Kidney tubule cell (primary cell): ENCODE measurements at places on chromosomes 3 and 15.

DNA sequence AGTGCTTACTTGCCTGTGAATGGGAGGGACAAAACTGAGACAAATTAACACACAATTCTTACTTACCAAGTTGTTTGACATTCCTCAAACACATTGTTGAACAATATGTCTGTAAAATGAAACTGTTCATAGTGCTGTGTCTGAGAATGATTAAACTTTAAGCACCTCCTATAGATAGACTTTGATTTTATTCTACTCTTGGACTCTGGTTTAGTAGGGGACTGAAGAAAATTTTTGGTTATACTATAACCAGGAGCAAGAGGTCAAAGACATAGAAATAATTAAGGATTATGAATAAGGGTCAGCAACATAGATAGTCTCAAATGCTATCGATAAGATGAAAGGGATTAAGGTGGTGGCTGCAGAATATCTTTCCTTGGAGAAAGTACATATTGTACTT, 7.9 kb upstream of the MTFMT start:
- DNase-seq: no peak

DNA sequence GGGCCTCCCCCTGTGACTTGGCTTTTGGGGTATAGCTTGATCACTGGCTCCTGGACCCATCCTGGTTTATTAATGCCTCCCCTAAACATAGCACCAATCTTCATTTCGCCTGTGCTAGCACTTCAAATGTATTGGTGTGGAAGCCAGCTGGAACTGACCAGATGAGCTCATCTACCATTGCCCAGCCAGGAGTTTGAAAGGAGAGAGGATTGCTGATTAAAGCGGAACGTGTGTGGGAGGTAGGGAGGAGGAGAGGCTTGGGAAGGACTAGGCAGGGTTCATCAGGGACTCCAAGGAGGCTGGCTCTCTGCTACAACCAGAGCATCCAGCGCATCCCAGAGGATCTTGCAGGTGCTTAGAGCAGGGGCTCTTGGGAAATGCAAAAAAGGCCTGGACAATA, 34.4 kb upstream of the TLE3 start:
- peak; percentile 40 for DNase-seq

DNA sequence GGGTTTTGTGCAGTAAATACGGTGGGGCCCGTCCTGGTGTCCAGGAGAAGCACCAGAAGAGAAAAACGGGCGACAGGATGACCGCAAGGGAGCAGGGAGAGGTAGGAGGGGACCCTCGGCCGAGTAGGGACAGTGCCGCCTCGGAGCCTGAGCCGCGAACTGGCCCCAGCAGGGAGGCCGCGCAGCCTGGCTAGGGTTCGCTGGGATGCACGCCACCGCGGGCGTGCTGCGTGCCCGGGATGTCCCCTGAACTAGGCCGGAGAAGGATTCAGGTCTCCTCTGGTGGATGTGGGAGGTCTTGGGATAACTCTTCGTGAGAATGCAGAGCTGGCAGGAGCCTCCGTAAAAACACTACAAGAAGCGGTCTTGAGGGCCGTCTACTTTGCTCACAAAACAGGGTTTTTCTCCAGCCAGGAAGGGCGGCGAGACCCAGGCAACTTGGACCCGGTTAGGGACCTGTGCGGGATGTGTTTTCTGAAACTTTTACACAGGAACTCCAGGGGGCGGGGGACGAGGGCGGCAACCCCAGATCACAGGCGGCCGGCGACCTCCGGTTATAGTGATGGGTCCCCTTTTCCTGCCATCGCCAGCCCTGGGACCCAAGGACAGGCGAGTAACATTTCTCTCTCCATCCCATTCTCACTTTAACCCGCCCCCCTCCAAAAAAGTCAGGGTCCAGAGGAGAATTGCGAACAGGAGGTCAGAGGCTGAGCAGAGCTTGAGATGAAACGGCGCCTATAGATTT, 35.5 kb downstream of the NR2F2 start:
- no peak for DNase-seq

DNA sequence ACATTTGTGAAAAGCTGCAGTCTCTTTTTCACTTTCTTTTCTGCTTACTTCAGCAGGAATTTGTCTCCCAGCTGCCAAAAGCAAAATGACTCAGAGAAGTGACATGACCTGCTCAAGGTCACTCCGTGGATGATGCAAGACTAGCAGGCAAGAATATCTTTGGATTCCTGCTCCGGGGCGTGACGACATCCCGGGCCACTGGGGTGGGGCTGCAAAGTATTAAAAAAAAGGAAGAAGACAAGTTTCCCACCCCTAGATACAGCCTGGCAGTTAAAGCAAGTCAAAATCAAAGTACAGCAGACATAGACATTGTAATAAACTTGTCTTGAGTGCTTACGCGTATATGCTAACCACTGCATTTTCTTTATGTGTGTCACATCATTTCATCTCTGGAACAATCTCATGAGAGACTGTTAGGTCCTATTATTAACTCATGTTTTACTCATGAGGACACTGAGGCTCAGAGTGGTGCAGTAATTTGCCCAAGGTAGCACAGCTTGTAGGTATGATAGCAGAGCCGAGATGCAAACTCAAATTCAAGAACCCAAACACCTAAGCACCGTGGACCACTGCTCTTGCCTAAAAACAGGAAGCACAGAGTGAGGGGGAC, 485.2 kb upstream of the PROK2 start:
- DNase-seq: peak; percentile 73

GRCh38 chr15:41340189-41340695, 7.6 kb downstream of the NUSAP1 start:
- DNase-seq: peak; percentile 32

DNA sequence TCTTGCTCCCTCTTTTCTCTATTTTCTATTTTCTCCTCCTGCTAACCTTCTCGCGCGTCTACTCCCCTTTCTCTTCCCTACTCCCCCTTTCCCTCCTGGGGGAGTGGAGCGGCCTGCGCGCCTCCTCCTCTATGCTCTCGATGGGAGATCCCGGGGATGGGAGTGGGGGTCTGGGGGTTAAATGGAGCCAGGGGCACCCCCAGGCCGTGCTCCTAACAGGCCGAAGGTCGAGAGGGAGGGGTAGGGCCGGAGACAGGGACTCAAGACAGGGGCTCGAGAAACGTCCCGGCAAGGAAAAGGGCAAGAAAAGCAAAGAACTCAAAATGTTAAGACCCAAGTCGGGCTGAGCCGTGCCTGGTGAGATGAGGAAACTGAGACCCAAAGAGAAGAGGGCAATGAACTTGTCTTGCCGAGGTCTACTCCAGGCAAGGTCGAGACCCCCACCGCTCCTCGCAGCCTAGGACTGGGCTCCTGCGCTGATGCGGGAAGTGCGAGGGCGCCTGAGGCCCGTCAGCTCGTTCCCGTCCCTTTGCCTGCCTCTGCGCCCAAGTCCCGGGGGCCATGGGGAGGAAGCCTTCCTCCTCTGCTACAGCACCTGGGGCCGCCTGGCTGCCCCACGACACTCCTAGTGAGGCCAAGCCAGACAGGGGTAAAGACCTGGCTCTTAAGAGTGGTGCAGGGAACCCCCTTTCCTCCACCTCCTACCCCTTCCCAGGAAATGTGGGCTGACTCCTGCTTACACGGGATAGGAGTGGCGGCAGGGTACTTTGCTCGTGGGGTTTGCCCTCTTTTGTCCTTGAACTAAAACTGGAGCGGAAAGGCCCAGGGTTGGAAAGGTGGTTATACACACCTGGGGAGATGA, 770 bp upstream of the MEGF11 start:
- DNase-seq: no peak

- DNase-seq: no peak
These were observed 20.5 kb downstream of the GALK2 start for GRCh38 chr15:49190586-49190985.

DNA sequence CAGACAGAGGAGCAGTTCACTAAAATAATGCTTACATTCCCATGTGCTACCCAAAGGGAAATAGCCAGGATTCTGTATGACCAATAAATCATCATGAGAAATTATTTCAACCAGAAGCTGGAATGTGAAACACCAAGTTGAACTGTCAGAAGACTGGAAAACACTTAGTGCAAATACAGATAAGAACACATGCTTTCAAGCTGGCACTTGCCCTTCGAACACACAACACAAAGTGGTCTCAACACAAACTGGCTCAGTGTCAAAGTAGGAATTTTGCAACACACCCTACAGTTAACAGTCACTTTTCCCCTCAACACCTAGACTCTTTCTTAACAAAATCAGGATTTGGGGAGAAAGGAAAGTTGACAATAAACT, 1.3 kb downstream of the FSD2 start:
- DNase-seq: no peak

DNA sequence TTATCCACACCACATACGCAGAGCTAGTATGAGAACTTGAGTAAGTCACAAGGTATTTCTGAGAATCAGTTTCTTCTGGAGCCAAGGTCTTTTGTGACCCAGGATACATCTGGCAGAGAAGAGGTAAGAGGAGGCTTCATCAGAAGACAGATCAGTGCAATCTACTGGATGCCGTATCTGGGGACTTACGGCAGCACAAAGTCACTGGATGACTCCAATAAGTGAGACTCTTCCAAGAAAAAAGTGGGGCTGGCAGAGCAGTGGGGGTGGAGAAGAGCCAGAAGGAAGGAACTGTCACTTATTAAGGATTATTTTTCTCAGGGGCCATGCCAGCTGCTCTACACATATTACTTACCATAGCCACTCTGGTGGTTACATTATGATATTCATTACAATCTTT, 31.6 kb upstream of the UBXN7 start:
- DNase-seq: no peak

DNA sequence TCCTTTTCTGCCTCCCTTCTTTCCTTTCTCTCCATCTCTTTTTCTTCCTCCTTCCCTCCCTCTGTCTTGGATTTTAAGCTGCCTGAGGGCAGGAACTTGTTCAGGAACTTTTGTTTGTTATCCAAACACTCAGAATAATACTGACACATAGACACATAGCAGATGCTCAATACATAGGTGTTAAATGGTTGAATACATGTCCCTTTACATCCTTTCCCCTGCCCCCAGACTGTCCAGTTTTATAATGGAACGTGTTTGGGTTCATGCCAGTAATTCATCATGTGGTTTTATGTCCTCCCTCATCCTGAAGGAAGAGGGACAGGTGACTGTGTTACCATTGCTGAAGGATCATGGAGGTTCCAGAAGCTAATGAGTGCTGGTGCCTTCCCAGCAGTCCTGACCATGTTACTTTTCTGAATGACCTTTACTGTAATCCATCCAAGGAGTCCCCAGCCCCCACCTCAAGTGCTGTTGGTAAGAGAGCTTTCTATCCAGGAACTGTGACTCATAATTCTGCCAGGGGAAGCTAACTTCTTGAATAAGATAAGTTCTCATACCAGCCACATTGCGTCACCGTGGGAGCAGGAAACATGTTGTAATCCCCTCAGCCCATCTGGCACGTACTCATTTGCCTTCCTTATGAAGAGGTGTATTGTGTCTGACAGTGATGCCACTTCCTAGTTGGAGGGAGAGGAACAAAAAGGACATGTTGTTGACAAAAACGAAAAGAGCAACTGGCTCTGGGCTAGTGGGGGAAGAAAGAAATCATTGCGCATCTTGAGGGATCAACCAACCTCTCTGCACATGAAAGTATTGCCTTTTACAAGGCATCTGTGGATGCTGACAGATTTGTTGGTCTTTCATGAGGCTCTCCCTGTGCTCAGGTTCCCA, 52.4 kb downstream of the IL1RAP start:
- DNase-seq: peak; percentile 100

DNA sequence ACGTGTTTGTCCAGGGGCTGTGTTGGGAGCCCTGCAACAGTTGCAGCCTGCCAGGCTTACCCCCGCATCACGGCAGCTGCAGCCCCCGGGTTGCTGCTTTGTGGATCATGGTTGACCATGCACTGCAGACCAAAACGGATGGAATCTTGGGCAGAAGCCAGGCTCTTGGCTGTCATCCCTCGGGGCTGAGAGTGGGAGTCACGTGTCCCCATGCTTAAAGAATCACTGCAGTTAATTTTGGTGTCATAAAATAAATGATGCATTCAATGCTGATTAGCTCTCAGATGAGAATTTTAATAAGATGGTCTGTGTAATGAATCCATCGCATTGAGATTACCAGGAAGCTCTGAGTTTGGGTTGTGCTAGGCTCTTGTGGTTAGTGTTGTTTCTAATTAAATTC, 115.6 kb downstream of the CHDH start:
- DNase-seq: peak; percentile 17

- no peak for DNase-seq
These were observed 23.4 kb upstream of the NRG4 start for GRCh38 chr15:76035593-76035992.

DNA sequence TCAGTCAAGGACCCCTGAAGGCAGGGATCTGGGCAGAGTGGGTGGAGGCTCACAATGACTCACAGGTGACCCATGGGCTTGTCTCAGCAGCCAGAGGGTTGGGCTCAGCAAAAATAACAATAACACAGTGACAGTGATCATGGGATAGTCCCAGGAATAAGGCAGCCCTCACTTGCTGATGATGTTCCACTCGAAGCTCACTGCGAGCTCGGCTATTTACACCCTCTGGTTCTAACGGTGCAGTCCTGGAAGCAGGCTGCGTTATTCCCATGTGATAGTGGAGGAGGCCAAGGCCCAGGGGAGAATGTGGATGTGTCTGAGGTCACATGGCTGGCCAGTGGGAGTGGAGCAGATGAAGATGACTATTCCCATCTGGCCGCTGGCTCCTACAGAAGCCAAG, 16.2 kb downstream of the CCDC33 start:
- DNase-seq: peak; percentile 17

- peak; percentile 81 for DNase-seq
These were observed at the start of gene C2CD4A for GRCh38 chr15:62066663-62067447. TSS of gene C2CD4A (plus strand) at chr15:62066977. CDS start at chr15:62067614, 637 bp downstream.

GRCh38 chr15:68693071-68693470, 114.3 kb downstream of the CORO2B start:
- DNase-seq: no peak

DNA sequence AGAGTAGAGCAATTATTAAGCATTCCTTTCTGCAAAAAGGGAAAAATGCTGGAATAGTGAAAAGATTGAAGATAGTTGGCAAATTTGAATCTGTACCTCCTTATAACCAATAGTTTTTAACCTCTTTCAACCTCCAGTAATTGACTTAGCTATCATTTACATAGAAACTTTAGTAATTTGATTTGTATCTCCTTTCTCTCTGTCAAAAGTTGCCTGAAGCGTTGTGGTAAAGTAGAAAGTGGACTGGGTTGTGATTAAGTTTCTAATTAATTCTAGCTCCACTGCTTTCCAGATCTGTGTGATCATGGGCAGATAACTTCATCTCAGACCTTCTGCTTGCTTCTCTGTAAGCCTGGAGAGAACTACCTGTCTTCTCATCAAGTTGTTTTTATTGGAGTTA, 24.8 kb downstream of the GLCE start:
- DNase-seq: no peak

DNA sequence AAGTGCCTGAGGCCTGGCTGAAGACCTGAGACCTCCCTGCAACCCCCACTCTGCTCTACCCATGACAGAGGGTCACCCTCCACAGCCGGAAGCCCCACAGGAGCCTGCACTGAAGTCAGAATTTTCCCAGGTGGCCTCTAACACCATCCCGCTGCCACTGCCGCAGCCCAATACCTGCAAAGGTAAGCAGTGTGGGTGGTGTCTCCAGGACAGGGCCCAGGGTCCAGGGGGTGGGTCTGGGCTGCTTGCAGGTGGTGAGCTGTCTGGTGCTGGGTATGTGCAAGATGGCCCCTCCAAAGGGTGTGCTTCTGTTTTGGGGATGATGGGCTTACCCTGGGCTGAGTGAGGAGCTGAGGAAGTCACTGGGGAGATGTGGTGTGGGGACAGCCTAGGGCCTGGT, 69.9 kb downstream of the FBLN2 start:
- no peak for DNase-seq

GRCh38 chr3:160981217-160981938, 123.8 kb downstream of the B3GALNT1 start:
- DNase-seq: no peak
